ENCODE measurements at places on chromosomes 11 and 22. TPM values are rescaled to one million over a fixed set of nuclear protein-coding genes. Genes with fewer than 3 reads are reported as not detected.

SLC29A2 gene
- 22.6 TPM for total RNA-seq

VSIG10L2 gene
- total RNA-seq = not detected

MRGPRF gene
- total RNA-seq = 5.5 TPM

LRRC74B gene
- total RNA-seq = not detected

OR51E1 gene
- 1.8 TPM for total RNA-seq

FSHB gene
- total RNA-seq = not detected

LDLRAD3 gene
- 1.6 TPM for total RNA-seq

BDNF gene
- total RNA-seq = 2.4 TPM

OR5P2 gene
- total RNA-seq = not detected

GPR83 gene
- total RNA-seq = 0.17 TPM

SLC25A18 gene
- total RNA-seq = 2.2 TPM

SLC22A6 gene
- total RNA-seq = not detected

MRGPRX1 gene
- not detected for total RNA-seq

FAM89B gene
- 39.3 TPM for total RNA-seq

NXPE2 gene
- total RNA-seq = 0.12 TPM

APOA4 gene
- total RNA-seq = not detected

MYOD1 gene
- total RNA-seq = not detected

SCGB1D2 gene
- total RNA-seq = 4.0 TPM

OR2AG1 gene
- total RNA-seq = not detected

RFPL1 gene
- total RNA-seq = not detected

UBQLN3 gene
- not detected for total RNA-seq

PKDREJ gene
- not detected for total RNA-seq

YAP1 gene
- total RNA-seq = 98.6 TPM

TNNI2 gene
- not detected for total RNA-seq

SEC14L2 gene
- total RNA-seq = 0.82 TPM

FGF19 gene
- not detected for total RNA-seq

DNAJB7 gene
- total RNA-seq = not detected

KRTAP5-8 gene
- not detected for total RNA-seq

KLHL35 gene
- 0.89 TPM for total RNA-seq

VWCE gene
- 0.94 TPM for total RNA-seq

RASD2 gene
- total RNA-seq = 9.4 TPM

PTPRCAP gene
- total RNA-seq = 2.0 TPM

USP28 gene
- 167 TPM for total RNA-seq
